Caudate nucleus (tissue), 63 donors: ENCODE measurements at places on chromosomes 1 and 21.

DNA sequence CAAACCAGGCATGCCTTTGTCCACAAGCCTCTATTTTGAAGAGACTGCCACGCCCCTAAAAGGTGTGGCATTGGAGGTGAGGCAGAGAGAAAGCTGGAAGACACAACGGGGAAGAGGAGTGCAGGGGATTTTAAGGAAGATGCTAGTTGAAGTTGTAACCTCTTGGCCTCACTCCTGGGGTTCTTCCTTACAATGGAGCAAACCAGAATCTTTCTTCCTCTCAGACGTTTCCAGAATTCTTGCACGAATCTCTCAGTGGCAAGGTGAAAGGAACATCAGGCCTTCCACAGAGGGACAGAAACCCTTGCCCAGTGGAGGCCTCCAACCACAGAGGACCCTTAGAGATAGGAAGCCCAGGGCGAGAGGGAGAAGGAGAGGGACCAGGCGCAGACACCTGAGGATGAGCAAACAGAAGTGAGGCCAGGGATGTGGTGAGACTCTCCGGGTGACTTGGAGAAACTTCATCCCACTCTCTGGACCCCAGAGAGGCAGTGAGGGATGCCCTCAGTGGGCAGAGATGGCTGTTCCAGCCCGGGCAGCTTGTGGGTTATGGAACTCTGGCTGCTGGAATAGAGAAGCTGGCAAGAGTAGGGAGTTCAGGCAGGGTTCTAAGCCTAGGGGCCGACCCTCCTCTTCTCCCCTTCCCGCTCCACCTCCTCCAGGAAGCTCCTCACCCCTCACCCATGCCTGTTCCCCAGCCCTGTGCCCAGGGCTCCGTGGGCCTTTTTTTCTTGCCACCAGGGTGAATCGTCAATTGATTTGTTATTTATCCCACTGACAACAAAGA is 136.8 kb upstream of the RUNX3 start:
- no peak for DNase-seq

- no peak for DNase-seq
Measured at GRCh38 chr1:214933375-214933774, 149.2 kb upstream of the KCNK2 start.

- no peak for DNase-seq
Measured at GRCh38 chr1:237891979-237892378, 1.3 kb upstream of the ZP4 start.

- no peak for DNase-seq
Measured at GRCh38 chr1:163166886-163167555, 35.7 kb downstream of the RGS5 start.

DNA sequence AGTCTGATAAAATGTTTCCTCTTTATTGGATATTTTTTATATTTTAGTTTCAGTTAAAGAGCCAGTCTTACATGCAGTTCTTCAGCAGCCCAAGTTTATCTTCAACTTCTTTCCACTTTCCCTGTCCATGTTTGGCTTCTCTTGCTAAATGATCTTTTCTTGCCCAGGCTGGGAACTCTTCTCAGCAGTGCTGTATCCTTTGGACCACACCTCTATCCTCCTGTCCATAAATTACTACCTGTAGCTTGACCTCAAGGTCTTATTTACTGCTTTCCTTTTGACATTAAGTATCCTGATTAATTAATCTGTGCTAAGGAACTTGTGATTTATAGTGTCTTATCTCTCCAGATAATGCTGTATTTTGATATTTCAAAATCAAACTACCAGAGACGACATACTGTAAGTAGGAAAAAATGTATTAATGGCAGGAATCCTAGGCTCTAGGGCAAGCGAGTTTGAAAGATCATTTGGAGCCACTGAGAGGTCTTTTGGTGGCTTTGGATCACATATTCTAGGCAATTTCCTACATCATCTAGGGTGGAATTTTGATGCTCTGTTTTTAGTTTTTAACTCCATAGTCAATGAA is 20.5 kb upstream of the PDC start:
- no peak for DNase-seq

- no peak for DNase-seq
Measured at GRCh38 chr1:203153989-203154821, 21.4 kb downstream of the MYBPH start.

DNA sequence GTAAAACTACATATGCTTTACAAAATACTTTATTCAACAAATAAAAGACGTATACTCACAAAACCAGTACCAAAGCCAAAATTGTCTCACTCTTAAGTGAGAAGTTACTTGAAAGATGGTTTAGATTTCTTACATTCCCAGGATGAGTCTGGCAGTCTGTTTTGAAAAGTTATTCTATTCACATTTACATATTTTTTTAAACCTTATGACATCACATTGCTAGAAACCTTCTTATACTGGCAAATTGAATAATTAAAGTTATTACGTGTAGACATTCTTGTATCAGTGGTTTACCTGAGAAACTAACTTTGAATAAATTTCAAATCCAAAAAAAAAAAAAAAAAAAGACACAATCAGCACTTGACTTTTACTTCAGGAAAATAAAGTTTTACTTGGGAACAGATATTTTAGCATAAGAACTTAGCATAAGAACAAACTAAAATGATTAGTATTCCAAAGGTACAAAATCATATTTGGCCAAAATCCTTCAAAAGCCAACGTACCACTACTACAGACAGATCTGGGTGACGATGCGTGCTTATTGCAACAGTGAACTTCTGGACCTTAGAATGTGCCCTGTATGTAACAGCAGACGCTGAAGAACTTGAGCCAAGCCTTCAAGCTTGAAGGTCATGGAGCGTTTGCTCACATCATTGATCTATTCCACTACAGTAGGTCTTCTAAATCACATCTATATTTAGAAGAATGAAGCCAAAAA is 2.5 kb downstream of the CDC42BPA start:
- peak; percentile 4 for DNase-seq

- DNase-seq, result no peak
Measured at GRCh38 chr1:205716371-205717132, 33.4 kb downstream of the NUCKS1 start.

DNA sequence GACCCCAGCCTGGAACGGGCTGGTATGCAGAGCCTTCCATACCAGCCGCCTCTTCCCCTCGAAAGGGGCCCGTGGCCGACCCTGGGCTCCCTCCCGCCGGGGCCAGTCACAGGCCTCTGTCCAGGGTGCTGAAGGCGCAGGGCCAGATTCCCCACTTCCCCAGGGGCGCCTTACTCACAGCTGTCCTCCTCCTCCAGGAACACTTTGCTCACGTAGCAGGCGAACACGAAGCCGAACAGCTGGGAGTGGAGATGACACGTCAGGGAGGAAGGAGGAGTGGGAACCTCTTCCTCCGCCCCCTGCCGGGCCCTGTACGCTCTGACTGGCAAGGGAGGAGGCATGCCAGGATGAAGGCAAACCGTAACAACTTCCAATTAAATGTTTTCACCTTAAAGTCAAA is 57.3 kb downstream of the NKAIN1 start:
- peak; percentile 56 for DNase-seq

- no peak for DNase-seq
Measured at GRCh38 chr21:38489729-38490128, 8.5 kb downstream of the ERG start.

- DNase-seq, result no peak
Measured at GRCh38 chr1:168719306-168720111, 9.5 kb downstream of the DPT start.

DNA sequence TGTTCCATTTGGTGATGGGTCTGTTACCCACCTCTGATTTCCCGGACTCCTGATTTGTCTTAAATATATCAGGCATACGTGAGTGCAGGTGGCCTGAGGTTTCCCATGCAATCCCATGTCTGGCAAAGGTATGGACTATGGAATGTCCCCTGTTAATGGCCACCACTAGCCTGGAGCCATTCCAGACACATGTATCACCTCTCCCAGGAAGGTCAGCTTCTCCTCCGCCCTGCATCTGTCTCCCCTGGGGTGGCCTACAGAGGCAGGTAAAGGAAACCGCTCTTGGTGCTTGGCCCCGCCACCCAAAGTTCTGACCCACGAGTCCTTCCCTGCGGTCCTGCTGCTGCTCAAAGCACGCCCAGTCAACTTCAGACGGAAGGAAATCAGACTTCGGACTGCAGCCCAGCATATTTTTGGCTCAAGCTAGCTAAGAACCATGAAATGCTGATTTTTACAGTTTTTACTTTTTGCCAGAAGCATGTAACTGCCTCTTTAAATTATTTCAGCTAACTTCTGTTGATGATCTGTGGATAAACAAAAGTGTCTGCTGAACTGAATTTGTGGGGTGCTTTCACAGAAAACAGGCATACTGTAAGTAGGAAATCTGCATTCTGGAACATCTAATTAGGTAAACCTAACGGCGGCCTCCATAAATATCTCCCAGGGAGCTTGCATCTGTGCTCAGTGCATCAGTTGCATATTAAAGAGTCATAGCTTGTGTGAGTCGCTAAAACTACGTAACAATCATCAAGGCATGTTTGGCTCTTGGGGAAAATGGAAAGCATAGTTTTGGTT is 105.9 kb downstream of the PCP4 start:
- no peak for DNase-seq

DNA sequence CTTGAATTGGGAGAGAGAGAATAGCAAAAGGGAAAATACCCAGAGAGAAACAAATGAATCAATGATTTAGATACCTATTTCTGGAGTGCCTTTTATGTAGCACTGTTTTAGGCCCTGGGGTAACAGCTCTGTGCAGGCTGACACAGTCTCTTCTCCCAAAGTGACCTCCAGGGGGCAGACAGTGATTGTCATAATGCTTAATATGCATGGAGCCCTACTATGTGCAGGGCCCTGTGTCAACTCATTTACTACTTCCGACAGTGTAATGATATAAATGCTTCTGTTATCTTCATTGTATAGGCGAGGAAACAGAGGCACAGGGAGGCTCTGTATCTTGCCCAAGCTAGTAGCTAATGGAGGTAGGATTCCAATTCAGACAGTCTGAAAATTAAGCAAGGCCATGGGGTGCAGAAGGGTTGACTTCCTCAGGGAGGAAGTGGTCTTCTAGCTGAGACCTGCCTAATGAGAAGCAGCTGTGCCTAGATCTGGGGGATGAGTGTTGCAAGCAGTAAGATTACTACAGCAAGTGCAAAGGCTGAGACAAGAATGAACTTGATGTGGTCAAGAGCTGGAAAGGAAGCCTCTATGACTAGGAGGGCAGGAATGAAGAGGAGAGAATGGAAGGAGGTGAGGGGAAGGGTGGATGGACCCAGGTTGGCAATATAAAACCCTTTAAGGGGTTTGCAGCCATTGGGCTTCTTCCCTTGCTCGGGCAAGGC is 16.2 kb upstream of the SERINC2 start:
- DNase-seq, result no peak

- DNase-seq, result no peak
Measured at GRCh38 chr1:119219711-119220110, 79.3 kb upstream of the WARS2 start.
